Upper lobe of right lung (tissue), 1 donor: ENCODE measurements at places on chromosomes 4 and X. TPM values are rescaled to one million over a fixed set of nuclear protein-coding genes. Genes with fewer than 3 reads are reported as not detected.

DNA sequence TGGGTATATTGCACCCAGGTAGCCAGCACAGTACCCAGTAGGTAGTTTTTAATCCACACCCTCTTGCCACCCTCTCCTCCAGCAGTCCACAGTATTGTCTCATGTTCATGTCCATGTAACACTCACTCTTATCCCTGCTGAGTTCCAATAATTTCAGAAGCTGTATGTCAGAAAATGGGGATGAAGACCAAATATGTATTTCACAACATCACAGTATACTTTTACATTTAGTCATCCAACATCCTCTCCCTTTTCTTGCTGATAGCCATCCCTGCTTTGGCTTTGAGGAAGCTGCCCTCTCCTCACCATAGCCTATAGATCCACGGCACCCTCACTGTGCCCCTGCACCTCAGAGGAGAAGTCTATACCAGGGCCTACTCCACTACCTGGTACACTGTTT, 126.0 kb upstream of the LDB2 start:
- DNase-seq = no peak
- H3K27ac ChIP-seq = no peak overlapping the region
- H3K36me3 ChIP-seq = no peaks in the 10 kb centered on the region
- no peaks in the 10 kb centered on the region for H3K27me3 ChIP-seq
- no peak overlapping the region for H3K4me3 ChIP-seq

RPS6KA3 gene
- total RNA-seq = 70.5 TPM

- no peak overlapping the region for H3K4me3 ChIP-seq
- no peaks in the 10 kb centered on the region for H3K27me3 ChIP-seq
- peak; percentile 86 for DNase-seq
- H3K36me3 ChIP-seq = no peaks in the 10 kb centered on the region
- H3K4me1 ChIP-seq = peaks cover 19% of the 10 kb centered on the region
- H3K27ac ChIP-seq = peak overlapping the region; percentile 86
These were observed 65.8 kb upstream of the MSN start for GRCh38 chrX:65601530-65602220.

RPS6KA6 gene
- total RNA-seq = 2.4 TPM

DNA sequence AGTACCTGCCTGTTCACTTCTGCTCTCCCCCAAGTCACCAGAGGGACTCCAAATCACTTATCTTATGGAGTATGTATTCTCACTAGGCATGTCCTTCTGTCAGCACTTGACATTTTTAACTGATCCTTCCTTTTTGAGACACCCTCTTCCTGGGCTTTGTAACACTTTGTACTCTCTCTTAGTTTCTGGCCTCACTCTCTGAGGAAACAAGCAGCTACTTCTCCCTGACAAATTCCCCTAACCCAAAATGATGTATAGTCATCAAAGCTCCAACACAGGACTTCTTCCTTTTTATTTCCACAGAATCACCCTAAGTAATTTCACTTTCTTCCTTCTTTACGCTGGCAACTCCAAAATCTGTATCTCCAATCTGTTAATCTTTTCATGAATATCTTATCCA, 101.8 kb downstream of the ARAP2 start:
- no peaks in the 10 kb centered on the region for H3K27me3 ChIP-seq
- H3K36me3 ChIP-seq = peaks cover 20% of the 10 kb centered on the region
- H3K4me3 ChIP-seq = no peak overlapping the region
- DNase-seq = no peak
- no peaks in the 10 kb centered on the region for H3K4me1 ChIP-seq

TMEM271 gene
- total RNA-seq = not detected

DNA sequence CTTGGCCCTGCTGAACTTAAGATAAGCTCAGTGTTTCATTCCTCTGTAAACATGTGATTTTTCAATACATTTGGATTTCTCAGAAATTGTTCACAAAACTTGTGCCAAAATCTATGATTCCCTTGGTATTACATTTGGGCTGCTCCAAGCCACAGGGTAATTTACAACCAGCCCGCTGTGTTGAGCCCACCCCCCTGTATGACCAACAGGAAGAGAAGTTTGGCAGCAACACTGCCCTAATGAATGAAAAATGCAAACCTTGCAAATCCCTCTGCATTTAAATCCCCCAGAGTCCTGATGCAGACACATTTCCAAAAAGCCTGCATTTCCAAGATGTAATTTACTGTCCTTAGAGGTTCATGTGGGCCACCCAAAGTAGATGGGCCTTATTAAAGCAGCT, 34.1 kb upstream of the GAB1 start:
- no peaks in the 10 kb centered on the region for H3K36me3 ChIP-seq
- DNase-seq = no peak
- no peak overlapping the region for H3K4me3 ChIP-seq
- no peak overlapping the region for H3K27ac ChIP-seq
- H3K4me1 ChIP-seq = peaks cover 3% of the 10 kb centered on the region

GRCh38 chr4:182752158-182752910, 164.9 kb downstream of the DCTD start:
- H3K27ac ChIP-seq = no peak overlapping the region
- no peak overlapping the region for H3K4me3 ChIP-seq
- no peaks in the 10 kb centered on the region for H3K36me3 ChIP-seq
- H3K4me1 ChIP-seq = no peaks in the 10 kb centered on the region
- no peaks in the 10 kb centered on the region for H3K27me3 ChIP-seq

- no peaks in the 10 kb centered on the region for H3K4me1 ChIP-seq
- DNase-seq = no peak
- H3K4me3 ChIP-seq = no peak overlapping the region
- H3K27me3 ChIP-seq = no peaks in the 10 kb centered on the region
- H3K36me3 ChIP-seq = no peaks in the 10 kb centered on the region
These were observed 410.3 kb downstream of the CCSER1 start for GRCh38 chr4:90537491-90537890.

CABS1 gene
- total RNA-seq = not detected

SHROOM2 gene
- total RNA-seq = 9.6 TPM

DNA sequence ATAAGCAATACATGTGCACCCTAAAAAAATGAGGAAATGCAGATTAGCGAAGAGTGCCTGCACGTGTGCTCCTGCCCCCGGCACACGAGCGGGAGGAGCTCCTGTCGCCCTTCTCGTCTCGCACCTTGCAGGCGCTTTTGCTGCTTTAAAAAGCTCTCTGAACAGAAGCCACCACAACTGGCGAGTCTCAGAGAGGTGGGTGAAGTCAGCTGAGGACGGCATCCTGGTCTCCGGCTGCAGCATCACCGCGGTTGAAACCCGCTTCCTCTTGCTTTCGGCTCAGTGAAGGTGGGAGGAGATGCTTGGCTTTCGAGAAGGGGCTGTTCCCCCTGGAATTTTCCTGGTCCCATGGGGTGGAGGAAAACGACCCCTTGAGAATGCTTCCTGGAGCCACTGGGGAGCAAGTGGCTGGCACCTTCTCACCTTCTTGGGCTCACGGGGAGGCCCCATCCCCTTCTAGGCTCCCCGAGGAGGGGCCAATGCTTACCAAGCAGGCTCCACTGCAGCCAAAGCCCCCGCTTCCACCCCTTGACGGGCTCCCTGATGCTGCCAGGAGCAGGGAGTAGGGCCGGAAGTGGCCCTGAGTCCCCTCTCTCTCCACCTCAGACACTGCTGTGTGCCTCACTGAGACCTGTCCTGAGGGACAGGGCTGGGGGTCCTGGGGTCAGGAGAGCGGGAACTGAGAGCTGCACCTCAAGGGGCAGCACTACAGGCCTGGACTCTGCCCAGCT, 29.2 kb upstream of the MXD4 start:
- no peak overlapping the region for H3K4me3 ChIP-seq
- DNase-seq = peak; percentile 61
- no peaks in the 10 kb centered on the region for H3K27me3 ChIP-seq

GNRHR gene
- total RNA-seq = not detected

HUWE1 gene
- 151 TPM for total RNA-seq

SYAP1 gene
- total RNA-seq = 20.0 TPM

PLXNB3 gene
- total RNA-seq = 3.3 TPM

APBB2 gene
- total RNA-seq = 88.2 TPM

- H3K27ac ChIP-seq = no peak overlapping the region
- no peaks in the 10 kb centered on the region for H3K27me3 ChIP-seq
- H3K36me3 ChIP-seq = no peaks in the 10 kb centered on the region
- no peak for DNase-seq
- H3K4me3 ChIP-seq = no peak overlapping the region
- no peaks in the 10 kb centered on the region for H3K4me1 ChIP-seq
These were observed 41.3 kb upstream of the VCX start for GRCh38 chrX:7801711-7802110.
